ENCODE measurements at places on chromosomes 12 and 14.

GRCh38 chr14:35696119-35696518 lies 113.0 kb downstream of the RALGAPA1 start:
- DNase-seq = no peak

DNA sequence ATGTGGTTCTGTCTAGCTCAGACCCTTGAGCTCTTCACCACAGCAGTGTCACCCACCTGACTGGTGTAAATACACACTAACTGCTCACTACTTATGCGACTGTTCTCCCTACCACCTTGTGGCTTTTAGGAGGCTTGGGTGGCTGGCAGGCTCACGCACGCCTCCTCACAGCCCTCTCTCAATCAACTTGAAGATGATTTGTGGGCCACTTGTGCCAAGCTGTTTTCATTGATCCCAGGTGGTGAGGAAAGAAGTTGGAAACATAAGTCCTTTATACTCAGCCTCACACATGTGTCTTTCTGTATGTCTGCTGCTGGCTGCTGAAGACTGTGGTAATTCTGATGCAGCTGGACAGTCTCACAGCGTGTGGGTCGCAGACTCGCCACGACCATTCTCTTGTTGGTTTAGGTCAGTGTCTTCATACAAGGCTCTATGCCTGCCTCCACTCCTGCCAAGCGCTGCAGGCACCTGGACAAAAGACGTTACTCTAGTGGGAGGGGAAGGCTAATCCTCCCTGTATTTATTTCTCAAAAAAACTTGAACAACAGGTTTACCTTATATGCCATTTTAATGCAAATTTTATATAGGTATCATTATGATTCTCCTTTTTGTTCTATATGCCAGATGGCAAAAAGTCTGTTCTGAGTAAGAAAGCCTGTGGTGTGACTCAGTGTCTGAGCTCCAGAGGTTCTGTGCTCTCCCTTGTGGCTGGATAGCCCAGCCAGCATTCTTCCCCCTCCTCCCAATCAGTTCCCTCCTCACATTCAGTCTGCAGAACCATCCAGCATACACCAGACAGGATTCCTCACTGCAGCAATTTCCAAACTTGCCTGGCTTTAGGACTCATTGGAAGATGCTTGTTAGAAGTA lies 115.6 kb downstream of the DIP2B start:
- DNase-seq = no peak

- DNase-seq = no peak
Observed at GRCh38 chr12:27843714-27844245, 63.7 kb upstream of the MANSC4 start.

DNA sequence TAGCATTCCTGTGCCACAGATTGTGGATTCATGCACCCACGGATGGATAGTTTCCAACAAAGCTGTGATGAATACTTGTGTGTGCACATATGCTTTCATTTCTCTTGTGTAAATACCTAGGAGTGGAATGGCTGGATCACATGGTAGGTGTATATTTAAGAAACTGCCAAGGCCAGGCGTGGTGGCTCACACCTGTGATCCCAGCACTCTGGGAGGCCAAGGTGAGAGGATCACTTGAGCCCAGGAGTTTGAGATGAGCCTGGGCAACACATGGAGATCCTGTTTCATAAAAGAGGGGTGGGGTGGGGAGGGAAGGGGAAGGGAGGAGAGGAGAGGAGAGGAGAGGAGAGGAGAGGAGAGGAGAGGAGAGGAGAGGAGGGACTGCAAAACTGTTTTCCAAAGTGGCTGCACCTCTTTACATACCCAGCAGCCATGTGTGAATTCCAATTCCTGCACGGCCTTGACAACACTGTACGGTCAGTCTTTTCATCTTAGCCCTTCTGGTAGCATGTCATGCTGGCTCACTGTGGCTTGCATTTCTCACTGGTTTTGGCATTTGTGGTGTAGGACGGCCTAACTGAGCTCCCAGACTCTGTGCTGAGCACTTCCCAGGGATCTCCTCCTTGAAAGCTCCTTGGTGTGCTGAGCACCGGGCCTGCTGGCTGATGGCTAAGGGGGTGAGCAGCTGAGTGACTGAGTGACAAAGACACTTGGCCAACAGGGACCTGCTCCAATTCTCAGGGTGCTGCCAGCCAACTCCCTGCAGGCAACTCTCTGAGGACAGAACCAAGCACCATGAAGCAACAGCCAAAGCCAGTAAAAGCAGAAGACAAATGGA lies 27.9 kb downstream of the SYNE3 start:
- DNase-seq = no peak
